ENCODE measurements at places on chromosomes 7 and 10. TPM values are rescaled to one million over a fixed set of nuclear protein-coding genes. Genes with fewer than 3 reads are reported as not detected.

GRCh38 chr10:119500123-119500795 lies 42.3 kb downstream of the RGS10 start:
- DNase-seq, result no peak
- peaks cover 21% of the 10 kb centered on the region for H3K4me1 ChIP-seq
- H3K36me3 ChIP-seq, result no peaks in the 10 kb centered on the region
- peaks cover 4% of the 10 kb centered on the region for H3K27me3 ChIP-seq

DNA sequence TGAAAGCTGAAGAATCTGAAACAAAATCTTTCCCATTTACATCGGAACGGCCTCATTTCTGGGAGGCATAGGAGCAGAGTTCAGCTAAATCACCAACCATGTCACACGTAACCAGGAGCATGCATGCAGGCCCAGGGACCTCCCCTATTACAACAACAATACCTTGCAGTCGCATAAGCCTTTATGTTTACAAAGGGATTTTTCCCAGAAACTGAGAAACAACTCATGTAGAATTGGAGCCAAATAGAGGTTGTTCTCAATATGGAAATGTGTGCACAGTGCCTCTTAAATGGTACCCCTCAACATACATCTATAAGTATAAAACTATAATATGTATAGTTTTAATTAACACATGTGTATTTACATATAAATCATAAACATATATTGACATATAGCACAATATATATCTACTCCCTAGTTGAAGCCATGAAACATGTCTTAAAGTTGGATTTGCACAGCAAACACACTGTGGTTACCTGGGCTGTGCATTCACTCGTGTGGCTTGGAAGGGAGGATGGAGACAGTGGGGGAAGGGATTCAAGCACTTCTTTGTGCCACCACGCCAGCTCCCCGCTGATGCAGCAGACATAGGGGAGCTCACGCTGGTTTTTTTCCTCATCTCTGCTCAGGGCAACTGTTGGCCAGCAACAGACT lies 35.0 kb upstream of the DGKI start:
- peak overlapping the region; percentile 79 for H3K4me3 ChIP-seq
- DNase-seq, result no peak
- no peak overlapping the region for H3K27ac ChIP-seq
- peaks cover 11% of the 10 kb centered on the region for H3K4me1 ChIP-seq

DNA sequence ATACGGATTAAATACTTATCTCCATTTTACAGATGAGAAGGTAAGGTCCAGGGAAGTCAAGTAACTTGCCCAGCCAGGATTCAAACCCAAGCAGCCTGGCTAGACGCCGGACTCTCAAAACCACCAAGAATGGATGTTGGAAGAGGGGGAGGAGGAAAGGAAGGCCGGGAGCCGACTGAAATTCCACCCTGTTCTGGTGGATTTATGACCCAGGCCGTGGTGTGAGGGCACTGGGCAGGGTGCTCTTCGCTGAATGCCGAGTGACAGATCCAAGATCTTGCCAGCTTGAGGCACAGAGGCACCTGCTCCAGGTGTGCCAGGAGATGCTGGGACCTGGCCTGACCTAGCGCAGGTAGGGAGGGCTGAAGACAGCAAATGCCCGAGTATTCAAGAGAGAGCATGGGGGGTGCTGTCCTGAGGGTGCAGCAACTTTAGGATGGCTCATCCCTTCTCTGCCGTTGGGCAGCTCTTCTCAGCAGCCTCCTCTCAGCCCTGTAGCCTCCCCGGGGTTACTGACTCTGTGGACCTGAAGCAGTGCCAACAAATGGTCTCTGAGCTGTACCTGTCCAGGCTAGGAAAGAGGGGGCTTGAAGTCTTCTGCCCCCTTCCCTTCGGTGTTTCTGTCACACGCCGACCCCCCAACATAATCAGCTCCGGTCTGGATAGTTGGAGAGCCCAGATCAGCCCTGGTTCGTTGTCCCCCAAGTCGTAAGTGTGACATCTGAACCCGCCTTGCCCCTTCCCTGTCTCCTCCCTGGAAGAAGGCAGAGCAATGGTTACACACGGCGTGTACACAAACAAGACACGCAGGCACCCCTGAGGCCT lies 713 bp downstream of the LOXL4 start:
- H3K36me3 ChIP-seq, result peaks cover 6% of the 10 kb centered on the region
- no peak for DNase-seq
- peak overlapping the region; percentile 87 for H3K4me3 ChIP-seq
- H3K27me3 ChIP-seq, result peaks cover 13% of the 10 kb centered on the region
- peaks cover 16% of the 10 kb centered on the region for H3K4me1 ChIP-seq

The OR6B1 gene
- not detected for total RNA-seq

DNA sequence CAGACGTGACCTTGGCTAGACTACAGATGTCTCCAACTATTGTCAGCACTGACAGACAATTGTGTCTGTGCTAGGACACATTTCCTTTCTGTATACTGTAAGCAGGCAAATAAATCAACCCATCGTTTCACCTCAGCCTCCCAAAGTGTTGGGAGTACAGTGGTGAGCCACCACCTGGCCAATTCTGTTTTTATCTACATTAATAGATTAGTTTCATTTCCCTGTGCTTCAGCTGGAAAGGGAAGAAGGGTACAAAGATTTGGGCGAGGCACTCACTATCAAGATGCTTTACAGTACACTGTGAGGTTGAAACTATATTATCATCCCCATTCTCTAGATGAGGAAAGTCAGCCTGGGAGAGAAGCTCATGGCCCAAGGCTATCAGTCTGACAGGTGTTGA lies 21.9 kb downstream of the SFR1 start:
- H3K4me3 ChIP-seq, result no peak overlapping the region
- H3K36me3 ChIP-seq, result no peaks in the 10 kb centered on the region
- H3K4me1 ChIP-seq, result no peaks in the 10 kb centered on the region
- no peaks in the 10 kb centered on the region for H3K27me3 ChIP-seq
- H3K27ac ChIP-seq, result no peak overlapping the region

GRCh38 chr7:99379043-99379577 lies 4.6 kb downstream of the ARPC1B start:
- no peak for DNase-seq
- peaks cover 9% of the 10 kb centered on the region for H3K36me3 ChIP-seq
- H3K4me1 ChIP-seq, result peaks cover 19% of the 10 kb centered on the region
- H3K27me3 ChIP-seq, result peaks cover 5% of the 10 kb centered on the region
- H3K27ac ChIP-seq, result peak overlapping the region; percentile 85

The SPRN gene
- 0.28 TPM for total RNA-seq

The CHRM2 gene
- not detected for total RNA-seq

GRCh38 chr10:3972460-3973301 lies 187.7 kb upstream of the KLF6 start:
- H3K36me3 ChIP-seq, result no peaks in the 10 kb centered on the region
- peak overlapping the region; percentile 49 for H3K27ac ChIP-seq
- DNase-seq, result no peak
- H3K27me3 ChIP-seq, result no peaks in the 10 kb centered on the region
- H3K4me1 ChIP-seq, result peaks cover 18% of the 10 kb centered on the region
- H3K4me3 ChIP-seq, result no peak overlapping the region

The HMX3 gene
- total RNA-seq, result not detected

- no peak within 1 kb of the TSS for H3K27ac ChIP-seq
- peak within 1 kb of the TSS; percentile 70 for H3K4me3 ChIP-seq
- peaks cover 2% of the 10 kb centered on the region for H3K4me1 ChIP-seq
- peaks cover 17% of the 10 kb centered on the region for H3K27me3 ChIP-seq
- DNase-seq, result peak; percentile 30
Measured at GRCh38 chr7:137846827-137847567, at the start of gene DGKI. DGKI (minus strand) TSS chr7:137846974.

The LIPM gene
- total RNA-seq, result 0.31 TPM

DNA sequence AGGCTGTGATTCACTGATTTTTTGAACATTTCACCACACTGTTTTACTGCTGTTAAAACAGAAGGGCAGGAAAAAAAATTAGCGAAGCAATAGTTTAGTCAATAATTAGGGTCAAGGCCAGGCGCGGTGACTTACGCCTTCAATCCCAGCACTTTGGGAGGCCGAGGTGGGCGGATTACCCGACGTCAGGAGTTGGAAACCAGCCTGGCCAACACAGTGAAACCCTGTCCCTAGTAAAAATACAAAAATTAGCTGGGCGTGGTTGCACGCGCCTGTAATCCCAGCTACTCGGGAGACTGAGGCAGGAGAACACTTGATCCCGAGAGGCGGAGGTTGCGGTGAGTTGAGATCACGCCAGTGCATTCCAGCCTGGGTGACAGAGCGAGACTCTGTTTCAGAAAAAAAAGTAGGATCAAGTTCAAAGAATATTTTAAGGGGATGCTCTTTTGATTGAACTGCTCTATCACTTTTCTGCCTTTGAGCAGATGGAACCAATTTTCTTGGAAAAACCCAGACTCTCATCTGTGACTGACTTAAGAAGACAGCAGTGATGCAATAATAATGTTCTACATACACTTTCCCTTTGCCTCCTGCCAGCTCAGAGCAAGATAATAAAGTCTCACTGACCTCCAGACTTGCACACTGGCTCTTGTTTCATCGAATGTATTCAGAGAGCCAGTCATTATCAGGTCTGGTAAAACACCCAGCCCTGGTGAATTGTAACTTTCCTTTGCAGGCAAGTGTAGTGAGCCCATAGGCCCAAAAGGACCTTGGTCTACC lies 1.6 kb upstream of the PPA1 start:
- H3K36me3 ChIP-seq, result peaks cover 8% of the 10 kb centered on the region
- peak overlapping the region; percentile 5 for H3K4me3 ChIP-seq
- H3K27me3 ChIP-seq, result peaks cover 2% of the 10 kb centered on the region
- peaks cover 12% of the 10 kb centered on the region for H3K4me1 ChIP-seq
- no peak overlapping the region for H3K27ac ChIP-seq
- DNase-seq, result no peak

DNA sequence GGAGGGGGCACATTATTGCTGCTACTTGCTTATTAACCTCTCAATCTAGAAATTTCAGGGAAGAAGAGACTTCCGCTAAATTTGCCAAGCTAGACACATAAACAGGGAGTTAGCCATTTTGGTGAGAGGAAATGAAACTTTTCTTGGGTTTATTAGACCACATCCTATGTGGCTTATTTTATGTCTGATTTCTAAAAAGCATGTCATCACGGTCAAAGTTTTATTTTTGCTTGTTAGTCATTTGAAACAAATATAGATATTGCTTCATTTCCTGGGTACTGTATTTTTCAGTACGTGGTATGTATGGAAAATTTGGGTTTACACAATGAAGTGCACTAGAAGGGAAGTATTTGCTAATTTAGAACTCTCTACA lies 144.1 kb downstream of the TCF7L2 start:
- peaks cover 35% of the 10 kb centered on the region for H3K4me1 ChIP-seq
- peak overlapping the region; percentile 59 for H3K27ac ChIP-seq
- H3K36me3 ChIP-seq, result peaks cover 30% of the 10 kb centered on the region
- no peak overlapping the region for H3K4me3 ChIP-seq
- H3K27me3 ChIP-seq, result peaks cover 3% of the 10 kb centered on the region
- DNase-seq, result no peak

GRCh38 chr7:94142281-94142680 lies 138.1 kb upstream of the BET1 start:
- no peaks in the 10 kb centered on the region for H3K27me3 ChIP-seq
- DNase-seq, result no peak
- no peak overlapping the region for H3K27ac ChIP-seq
- H3K4me1 ChIP-seq, result no peaks in the 10 kb centered on the region

DNA sequence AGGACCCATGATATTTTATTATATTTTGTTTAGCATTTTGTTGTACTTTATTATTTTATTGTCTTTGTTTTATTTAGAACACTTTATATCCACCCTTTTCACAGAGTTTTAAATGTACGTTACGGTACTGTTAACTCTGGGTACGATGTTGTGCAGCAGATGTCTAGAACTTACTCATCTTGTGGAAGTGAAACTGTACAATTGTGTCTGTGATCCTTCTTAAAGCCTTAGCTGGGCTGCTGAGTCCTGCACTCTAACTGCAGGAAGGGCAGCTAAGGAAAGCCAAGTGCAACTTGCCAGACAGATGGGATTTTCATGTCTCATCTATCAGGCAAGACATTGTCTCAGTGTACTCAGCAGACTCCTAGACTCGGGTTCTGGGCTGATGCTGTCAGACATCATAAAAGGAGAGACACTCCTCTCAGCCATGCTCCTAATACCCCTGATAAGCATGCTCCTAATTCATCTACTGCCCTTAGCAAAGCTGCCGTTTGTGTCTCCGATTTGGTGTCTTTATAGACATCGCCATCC lies 14.6 kb upstream of the INSYN2A start:
- H3K36me3 ChIP-seq, result peaks cover 4% of the 10 kb centered on the region
- no peak for DNase-seq
- H3K4me3 ChIP-seq, result peak overlapping the region; percentile 80
- H3K27me3 ChIP-seq, result peaks cover 4% of the 10 kb centered on the region
- peak overlapping the region; percentile 100 for H3K27ac ChIP-seq

DNA sequence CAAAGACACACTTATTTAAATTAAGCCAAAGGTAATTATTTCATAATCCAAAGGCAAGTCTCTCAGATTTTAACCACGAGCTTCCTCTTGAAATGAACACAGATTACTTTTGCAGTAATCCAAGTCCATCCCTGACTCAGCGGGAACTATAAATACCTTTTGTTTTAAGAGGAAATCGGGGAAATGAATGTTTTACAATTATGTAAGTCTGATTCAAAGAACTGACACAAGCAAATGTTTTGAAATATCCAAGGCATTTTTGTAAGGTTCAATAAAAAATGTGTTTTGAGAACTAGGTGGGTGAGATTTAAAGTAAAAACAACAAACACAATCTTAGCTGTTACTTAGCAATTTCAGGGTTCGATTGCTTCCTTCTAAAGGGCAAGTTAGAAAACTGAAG lies 179.8 kb upstream of the ASAH2 start:
- no peak overlapping the region for H3K4me3 ChIP-seq
- H3K27me3 ChIP-seq, result no peaks in the 10 kb centered on the region
- H3K4me1 ChIP-seq, result peaks cover 6% of the 10 kb centered on the region
- no peak overlapping the region for H3K27ac ChIP-seq

GRCh38 chr10:75532253-75532924 lies 101.0 kb downstream of the LRMDA start:
- H3K4me1 ChIP-seq, result no peaks in the 10 kb centered on the region
- H3K27me3 ChIP-seq, result no peaks in the 10 kb centered on the region
- no peak overlapping the region for H3K4me3 ChIP-seq
- H3K36me3 ChIP-seq, result no peaks in the 10 kb centered on the region
- DNase-seq, result no peak
- H3K27ac ChIP-seq, result no peak overlapping the region

DNA sequence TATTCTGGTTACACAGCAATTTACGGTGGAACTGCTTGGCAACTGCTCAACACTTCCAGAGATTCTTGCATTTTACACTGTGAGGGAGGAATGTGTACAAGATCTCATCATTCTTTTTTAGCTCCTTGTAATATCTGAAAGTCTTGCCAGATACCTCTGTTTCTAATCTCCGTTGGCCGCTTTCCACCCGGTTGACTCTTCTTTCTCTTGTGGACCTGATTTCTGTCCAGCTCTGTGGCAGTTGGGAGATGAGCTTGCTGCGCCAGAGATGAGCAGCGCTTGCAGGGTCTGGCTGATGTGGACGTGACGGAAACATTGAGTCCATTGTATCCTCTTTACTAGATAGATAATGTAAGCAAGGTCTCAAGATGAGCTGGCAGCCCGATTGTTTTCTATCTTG lies 27.6 kb downstream of the SPAG6 start:
- H3K36me3 ChIP-seq, result no peaks in the 10 kb centered on the region
- H3K4me3 ChIP-seq, result no peak overlapping the region
- no peak for DNase-seq

The ICA1 gene
- 91.4 TPM for total RNA-seq

The GNGT1 gene
- not detected for total RNA-seq

Data from endothelial cell (in vitro differentiated cells).